ENCODE measurements at places on chromosomes 3 and 15.

- DNase-seq, result no peak
Measured at GRCh38 chr3:102415553-102415952, 19.3 kb upstream of the ZPLD1 start.

DNA sequence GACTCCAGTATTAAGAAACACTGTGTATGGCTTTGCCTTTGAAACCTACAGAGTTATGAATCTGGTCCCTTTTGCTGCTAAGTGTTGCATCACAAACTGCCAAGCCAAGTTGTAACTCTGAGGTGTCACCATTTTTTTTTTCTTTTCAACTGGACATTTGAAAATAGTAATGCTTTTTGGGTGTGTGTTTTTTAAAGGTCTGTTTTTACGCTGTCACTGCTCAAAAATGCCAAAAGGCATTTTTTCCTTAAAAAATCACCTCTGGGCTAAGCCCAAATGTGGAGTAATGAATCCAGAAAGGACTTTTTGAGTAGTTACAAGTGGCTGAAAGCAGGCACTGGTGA lies 9.5 kb downstream of the SMAD3 start:
- DNase-seq, result no peak

GRCh38 chr15:61158504-61159407 lies 70.3 kb downstream of the RORA start:
- DNase-seq, result no peak

- no peak for DNase-seq
Measured at GRCh38 chr15:89743594-89743993, 7.5 kb downstream of the MESP1 start.

GRCh38 chr3:31882895-31883294 lies 98.2 kb downstream of the OSBPL10 start:
- DNase-seq, result no peak

DNA sequence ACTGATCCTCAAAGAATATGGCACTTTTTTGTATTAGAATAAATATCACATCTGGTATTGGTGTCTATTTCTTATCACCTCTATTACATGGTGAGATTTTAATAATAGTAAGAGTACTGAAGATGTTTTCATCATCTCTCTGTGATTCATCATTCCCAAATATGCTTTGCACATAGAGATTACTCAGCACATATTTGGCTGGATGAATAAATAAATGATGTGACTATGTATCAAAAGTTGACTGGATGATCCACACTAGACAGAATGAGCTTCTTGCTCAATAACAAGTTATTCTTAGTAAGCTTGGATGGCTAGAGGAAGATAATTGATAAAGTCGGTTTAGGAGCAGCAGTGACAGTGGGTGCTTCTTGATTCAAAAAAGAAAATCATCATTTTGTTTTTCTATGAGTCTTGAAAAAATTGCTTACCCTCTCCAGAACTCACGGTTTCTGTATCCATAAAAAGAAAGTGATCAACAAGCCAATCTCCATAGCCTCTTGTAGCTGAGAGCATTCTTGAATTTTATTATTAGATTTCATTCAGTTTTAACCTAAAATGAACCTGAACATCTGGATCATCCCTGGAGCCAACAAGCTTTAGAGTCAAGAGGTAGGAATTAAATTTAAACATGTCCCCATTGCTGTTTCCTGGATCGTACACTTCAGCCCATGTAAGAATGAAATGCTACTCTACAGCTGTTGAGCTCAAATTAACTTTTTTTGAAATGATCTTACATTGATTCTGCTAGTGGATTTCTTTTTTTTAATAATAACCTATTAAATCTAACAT lies 104.8 kb upstream of the OSTN start:
- no peak for DNase-seq

DNA sequence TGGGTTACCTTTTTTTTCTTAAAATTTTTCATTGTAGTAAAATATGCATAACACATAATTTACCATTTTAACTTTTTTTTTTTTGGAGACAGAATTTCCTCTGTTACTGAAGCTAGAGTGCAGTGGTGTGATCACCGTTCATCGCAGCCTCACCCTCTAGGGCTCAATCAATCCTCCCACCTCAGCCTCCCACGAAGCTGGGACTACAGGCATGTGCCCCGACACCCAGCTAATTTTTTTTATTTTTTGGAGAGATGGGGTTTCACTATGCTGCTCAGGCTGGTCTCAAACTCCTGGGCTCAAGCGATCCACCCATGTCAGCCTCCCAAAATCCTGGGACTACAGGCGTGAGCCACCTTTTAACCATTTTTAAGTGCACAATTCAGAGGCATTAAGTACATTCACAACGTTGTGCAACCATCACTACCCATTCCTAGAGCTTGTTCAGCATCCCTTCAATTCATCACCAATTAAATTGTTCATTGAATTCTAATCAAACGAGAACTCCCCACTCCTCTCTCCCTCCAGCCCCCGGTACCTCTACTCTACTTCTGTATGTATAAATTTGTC lies 44.6 kb downstream of the BHLHE40 start:
- no peak for DNase-seq

DNA sequence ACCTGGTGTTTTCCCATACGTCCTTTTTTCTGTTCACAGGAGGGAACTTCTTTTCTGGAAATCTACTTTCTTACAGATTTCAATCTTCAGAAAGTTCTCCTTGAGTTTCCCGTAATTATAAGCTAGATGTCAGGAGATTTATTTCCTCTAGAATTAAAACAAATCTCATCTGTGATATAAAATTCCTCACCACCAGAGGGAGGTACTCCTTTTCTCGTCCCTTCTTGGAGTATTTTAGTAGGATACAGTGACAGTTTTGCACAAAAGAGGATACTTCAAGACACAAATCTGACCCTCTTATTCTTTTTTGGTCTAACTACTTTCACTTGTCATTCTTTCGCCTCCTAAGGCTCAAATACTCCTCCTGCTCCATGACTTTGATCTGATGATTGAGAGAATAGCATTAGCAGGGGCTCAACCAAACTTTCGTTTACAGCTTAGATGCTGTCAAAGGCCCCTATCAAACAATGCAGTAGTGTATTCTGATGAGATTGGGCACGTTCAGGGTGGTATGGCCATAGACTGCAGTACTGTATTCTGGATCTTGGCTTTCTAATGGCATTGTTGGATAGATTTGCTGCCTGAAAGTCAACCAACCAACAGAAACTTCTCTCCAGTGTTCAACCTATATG lies 38.0 kb downstream of the TMEM41A start:
- DNase-seq, result no peak

DNA sequence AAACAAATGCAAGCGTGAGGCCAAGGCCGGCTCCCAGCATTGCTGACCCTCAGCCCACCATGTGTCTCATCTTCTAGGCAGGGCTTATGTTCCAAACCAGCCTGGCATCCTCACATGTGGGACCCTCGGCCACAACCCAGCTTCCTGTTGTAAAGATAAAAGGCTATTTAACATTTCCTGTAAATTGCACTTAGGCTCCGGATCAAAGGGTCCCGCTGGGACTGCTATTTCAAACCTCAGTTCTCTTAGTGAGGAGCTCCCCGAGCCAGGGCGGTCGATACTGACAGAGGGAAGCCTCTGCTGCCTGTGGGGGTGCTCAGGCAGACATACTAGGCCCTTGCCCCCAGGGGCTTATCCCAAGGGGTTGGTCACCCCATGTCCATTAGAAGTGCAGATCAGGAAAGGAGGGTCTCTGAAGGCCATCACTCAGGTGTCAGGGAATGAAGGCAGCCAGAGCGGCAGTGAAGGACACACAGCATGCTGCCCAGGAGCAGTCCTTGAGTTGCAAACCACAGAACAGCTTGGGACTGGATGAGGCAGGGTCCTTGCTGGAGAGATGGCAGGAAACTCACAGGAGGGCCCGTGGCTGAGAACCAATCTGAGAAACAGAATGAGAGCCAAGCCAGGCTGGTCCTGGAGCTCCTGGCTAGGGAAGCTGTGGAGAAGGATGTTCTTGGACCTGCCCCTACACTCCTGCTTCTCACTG lies 239.9 kb downstream of the TLE3 start:
- DNase-seq, result no peak
